Large intestine (tissue), 12 donors: ENCODE measurements at places on chromosomes 2 and 18. TPM values are rescaled to one million over a fixed set of nuclear protein-coding genes. Genes with fewer than 3 reads are reported as not detected.

DNA sequence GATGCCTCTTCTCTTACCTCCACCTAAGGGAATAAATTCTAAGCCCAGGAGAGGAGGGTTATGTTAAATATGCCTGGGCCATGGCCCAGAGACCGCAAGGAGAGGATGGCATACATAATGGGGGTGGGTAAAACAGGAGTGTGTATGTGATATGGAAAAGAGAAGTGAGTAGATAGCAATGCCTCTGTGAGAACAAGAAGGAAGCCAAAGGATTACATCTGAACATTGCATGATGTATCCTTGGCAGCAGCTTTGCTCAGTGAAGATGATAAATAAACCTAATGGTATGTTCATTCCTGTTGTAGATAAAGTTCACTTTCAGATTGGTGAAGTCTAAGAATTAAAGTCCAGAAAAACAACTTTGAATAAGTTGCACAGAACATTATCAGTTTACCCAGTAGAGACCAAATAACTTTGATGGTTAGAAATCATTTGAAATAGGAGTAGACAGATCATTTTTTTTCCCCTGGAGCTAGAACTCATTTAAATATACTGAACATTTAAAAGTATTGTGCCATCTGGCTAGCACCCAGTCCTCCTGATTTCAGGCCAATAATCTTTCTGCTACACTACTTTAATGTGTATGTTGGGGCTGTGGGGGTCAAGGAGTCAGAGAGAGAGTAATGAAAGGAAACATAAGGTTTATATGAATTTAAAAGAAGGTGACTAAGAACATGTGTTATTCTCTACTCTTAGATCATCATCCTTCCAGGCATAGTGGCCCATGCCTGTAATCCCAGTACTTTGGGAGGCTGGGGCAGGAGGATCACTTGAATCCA lies 231.7 kb downstream of the PARD3B start:
- no peak for DNase-seq

The CD302 gene
- polyA plus RNA-seq: 42.7 TPM

The SH2D6 gene
- 3.8 TPM for polyA plus RNA-seq

The KLHL41 gene
- 5.1 TPM for polyA plus RNA-seq

DNA sequence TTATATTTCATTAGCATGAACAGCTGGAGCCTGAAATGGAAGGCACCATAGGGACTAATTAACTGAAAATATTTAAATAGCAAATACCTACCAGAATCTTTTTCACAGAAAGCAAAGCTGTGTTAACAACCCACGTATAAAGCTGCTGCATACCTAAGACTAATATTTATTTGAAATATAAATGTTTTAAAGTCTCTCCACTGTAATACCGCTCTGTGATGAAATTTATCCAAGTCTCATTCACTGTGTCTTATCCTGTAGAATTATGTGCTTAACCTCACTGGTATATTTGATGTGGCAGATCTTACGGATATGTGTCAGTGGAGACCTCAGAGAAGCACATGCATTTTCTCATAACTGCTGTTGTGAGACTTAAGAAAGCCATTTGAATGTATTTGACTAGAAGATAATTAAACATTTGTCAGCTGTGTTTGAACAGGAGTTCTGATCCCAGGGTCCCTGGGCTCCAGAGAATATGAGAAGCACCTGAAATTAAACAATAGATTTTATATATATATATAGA lies 373.3 kb downstream of the ZNF804A start:
- DNase-seq: no peak

DNA sequence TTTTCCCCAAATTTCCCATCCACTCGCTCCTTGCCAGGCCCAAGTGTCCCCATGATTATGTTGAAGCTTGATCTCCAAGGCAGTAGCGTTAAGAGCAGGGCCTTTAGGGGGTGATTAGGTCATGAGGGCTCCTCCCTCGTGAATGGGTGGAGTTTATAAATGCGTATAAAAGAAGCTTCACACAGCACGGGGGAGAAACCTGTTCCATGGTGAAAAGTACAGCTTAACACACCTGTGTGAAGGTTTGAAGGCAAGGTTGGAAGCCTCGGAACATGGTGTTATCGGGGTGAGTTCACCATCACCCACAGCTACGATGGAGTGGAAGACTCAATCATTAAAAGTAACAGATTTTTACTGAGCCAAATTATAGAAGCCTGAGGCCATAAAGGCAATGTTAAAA lies 137.4 kb upstream of the ALKAL2 start:
- no peak for DNase-seq

GRCh38 chr2:102041351-102041750 lies 49.6 kb downstream of the IL1R2 start:
- DNase-seq: no peak

The REG3G gene
- polyA plus RNA-seq: 5.0 TPM
